ENCODE measurements at places on chromosomes 5 and 9.

GRCh38 chr9:129571298-129572051, 49.4 kb downstream of the C9orf50 start:
- DNase-seq: no peak

DNA sequence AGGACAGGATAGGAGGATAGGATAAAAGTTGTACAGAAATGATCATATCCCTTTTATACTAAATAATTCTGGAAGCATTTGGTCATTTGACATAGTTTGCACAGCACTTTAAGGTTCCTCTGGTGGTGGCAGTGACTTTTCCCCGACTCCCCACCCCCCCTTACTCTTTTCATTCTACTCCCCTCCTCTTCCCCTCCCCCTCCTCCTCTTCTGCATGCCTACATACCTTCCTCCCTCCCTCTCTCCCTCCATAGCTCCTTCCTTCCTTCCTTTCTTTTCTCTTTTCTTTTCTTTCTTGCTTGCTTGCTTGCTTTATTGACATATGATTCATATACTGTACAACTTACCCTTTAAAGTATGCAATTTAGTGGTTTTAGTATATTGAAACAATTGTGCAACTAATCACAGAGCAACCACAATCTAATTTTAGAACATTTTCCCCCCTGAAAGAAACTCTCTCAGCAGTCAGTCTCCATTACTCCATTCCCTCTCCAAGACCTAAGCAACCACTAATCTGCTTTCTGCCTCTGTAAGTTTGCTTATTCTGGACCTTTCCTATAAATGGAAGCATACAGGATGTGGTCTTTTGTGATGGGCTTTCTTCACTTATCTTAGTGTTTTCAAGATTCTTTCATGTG, 159.0 kb downstream of the HACD4 start:
- peak; percentile 69 for DNase-seq

- peak; percentile 9 for DNase-seq
Measured at GRCh38 chr9:92564982-92565381, 29.2 kb upstream of the ECM2 start.

DNA sequence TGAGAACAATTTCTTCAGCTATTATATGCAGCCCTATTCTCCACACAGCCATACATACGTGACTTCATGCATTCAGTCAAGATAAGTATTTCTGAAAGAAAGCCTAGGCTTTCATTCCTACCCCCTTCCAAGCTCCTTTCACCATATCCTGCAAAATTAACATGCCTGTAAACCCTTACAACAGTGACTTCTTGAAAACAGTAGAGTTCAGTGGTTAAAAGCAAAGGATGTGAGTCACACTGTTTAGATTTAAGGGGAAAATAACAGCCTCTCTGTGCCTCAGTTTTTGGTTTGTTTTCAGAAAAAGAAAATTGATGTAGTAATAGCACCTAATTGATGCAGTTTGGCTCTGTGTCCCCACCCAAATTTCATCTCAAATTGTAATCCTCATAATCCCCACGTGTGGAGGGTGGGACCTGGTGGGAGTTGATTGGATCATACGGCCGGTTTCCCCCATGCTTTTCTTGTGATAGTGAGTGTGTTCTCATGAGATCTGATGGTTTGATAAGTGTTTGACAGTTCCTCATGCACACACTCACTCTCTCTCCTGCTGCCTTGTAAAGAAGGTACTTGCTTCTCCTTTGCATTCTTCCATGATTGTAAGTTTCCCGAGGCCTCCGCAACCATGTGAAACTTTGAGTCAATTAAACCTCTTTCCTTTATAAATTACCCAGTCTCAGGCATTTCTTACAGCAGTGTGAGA, 264.8 kb downstream of the CETN3 start:
- no peak for DNase-seq

DNA sequence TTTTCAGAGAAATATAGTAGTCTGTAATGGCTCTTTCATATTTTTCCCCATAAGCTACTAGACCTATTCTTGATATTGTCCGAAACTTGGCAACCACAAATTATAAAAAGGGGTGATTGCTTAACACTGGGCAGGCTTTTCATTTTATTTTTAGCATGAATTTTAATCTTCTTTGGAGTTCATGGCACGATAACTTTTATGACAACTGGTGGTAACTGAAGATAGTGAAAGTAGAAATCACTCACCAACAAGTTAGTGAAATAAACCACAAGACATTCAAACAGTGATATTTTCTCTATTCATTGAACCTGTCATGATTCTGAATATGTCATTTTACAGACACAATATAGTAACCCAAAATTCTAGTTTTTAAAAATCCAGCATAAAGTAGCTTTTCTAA, 213.9 kb downstream of the PRDM9 start:
- DNase-seq: no peak

GRCh38 chr9:107153336-107153735, 129.7 kb upstream of the RAD23B start:
- peak; percentile 23 for DNase-seq

- DNase-seq: no peak
Measured at GRCh38 chr5:127652952-127653611, 4.2 kb downstream of the CTXN3 start.
